ENCODE measurements at places on chromosomes 2 and 18. TPM values are rescaled to one million over a fixed set of nuclear protein-coding genes. Genes with fewer than 3 reads are reported as not detected.

DNA sequence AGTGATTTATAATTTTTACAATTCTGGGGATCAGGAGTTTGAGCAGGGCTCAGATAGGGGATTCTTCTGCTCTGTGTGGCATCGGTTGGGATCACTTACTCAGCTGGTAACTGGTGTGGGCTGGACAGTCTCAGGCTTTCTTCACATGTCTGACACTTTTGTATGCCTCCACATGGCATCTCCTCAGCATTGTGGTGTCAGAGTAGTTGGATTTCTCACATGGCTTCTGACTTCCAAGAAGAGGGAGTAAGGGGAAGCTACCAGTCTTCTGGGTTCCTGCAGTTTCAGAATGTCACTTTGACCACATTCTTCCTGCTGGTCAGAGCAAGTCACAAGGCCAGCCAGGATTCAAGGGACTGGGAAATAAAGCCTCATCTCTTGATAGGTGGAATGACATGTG is 55.6 kb downstream of the NCOA1 start:
- DNase-seq = no peak

DNA sequence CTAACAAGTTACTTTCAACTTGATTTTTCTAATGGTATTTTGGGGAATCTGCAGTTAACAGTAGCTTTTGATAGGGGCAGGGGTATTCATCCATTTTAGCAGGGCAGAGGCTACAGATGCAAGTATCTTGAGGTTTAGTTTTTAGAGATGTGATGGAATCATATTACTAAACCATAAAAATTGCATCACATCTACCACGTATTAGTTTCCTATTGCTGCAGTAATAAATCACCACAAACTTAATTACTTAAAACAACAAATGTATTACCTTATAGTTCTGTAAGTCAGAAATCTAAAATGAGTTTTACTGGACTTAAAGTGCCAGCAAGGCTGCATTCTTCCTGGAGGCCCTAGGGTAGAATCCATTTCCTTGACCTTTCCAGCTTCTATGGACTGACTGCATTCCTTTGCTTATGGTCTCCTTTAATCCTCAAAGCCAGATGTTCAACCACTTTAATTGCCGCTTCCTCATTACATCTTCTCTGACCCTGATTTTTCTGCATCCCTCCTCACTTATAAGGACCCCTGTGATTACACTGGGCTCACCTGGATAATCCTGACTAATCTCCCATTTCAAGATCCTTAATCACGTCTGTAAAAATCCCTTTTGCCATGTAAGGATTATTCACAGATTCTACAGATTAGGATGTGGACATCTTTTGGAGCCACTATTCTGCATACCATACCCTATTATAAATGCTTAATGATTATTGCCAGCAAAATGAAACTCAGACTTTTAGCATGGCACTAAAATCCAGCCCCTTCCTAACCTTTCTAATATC is 21.9 kb upstream of the EXOC6B start:
- no peak for DNase-seq

DNA sequence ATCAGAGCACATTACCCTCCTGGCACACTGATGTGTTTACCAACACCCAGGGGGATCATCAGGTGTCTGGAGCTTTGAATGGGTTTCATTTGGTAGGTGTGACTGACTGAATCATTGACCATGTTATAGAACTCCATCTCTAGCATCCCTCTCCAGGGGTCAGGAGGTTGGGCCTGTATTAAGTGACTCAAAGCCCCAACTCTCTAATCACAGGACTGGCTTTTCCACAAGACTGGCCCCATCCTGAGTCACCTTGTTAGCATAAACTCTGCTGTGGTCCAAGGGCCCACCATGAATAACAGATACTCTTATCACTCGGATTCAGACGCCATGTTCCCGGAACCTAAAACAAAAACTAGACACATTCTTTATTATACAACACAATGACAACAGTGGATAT is 125.9 kb upstream of the NDUFV2 start:
- no peak for DNase-seq

GRCh38 chr2:54632733-54633692 is 90.4 kb upstream of the EML6 start:
- DNase-seq = no peak

DNA sequence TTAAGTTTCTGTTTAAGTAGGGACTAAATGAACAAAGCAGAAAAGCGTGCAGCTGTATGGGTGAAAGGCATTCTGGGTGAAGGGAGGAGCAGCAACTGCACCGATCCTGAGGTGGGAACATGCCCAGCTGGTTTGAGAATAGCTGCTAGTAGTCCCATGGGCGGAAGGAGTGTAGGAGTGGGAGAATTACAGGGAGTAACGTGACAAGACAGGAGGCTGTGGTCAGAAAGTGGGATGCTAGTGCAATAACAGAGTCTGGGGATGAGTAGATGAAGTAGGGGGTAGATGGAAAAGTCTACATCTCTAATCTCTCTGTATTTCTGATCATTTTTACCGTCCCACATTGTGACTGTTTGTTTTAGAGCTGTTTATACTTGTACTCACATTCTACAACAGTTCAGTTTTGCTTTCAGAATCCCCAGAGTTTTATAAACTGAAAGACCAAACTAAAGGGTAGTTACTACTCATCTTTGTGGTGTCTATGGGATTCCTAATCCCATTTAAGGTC is 118.9 kb downstream of the LCLAT1 start:
- DNase-seq = peak; percentile 28

- DNase-seq = no peak
Observed at GRCh38 chr18:47585914-47586313, 334.5 kb upstream of the SKOR2 start.

DNA sequence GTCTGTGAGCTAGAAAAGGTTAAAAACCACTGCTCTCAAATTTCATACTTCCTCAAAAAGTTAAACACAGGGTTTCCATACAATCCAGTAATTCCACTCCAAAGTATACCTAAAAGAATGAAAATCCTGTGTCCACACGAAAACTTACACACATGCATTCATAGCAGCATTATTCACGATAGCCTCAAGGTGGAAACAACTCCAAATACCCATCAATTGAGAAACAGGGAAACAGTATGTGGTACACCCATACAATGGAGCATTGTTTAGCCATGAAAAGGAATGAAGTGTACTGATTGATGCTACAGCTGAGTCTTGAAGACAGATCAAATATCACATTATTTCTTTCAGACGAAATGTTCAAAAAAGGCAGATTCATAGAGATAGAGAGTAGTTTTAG is 36.7 kb downstream of the UXS1 start:
- DNase-seq = no peak

- no peak for DNase-seq
Observed at GRCh38 chr18:34352385-34353163, 127.9 kb upstream of the NOL4 start.

- no peak for DNase-seq
Observed at GRCh38 chr2:216653093-216653799, 20.0 kb downstream of the IGFBP2 start.

DNA sequence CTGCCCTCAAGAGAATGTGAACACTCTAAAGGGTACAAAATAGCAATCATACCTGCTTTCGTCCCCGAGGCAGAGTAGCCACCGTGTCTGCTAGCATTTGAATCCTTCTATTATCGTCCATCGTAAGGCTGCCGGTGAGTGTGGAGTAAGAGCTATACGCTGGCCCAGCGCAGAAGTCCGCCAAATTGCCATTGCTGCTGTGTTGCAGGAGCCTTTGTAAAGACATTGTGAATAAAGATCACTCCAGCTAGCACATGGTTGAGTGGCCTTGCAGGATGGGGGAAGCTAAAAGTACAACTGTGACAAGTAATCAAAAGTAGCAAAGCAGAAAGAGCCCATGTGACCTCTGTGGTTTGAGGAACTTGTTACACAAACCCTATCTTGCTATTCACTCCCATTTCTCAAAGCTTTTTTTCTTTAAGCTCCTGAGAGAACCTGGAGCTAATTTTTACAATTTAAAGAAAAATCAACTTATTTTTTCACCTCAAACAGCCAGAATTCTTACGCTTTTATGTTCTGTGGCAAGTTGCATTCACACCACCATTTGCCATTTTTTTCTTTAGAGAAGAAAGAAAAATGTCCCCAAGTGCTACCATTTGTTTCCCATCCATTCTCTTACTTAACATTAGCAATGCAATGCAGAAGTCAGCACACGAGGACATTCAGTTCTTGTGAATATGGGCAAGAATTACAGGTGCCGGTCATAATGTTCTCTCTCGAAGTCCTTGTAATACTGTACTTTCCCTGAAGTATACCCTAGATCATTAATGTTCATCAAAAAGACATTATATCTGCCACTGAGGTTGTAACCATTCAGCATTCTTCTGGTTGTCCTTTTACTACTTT is at the start of gene CYTIP:
TSS of gene CYTIP (minus strand) at position 295 of the 846 bp plus-strand sequence. CDS start at position 226, 69 bp downstream.
- peak; percentile 24 for DNase-seq

GRCh38 chr2:220949466-220949865 is 622.6 kb downstream of the EPHA4 start:
- no peak for DNase-seq

GRCh38 chr18:46411867-46412690 is 244.9 kb downstream of the LOXHD1 start:
- DNase-seq = peak; percentile 67

- DNase-seq = no peak
Observed at GRCh38 chr2:46333912-46334311, 36.7 kb downstream of the EPAS1 start.

GRCh38 chr2:113157118-113157896 is 16.5 kb upstream of the PSD4 start:
- peak; percentile 39 for DNase-seq

GRCh38 chr18:31209041-31209440 is 46.4 kb upstream of the DSC1 start:
- DNase-seq = no peak

- no peak for DNase-seq
Observed at GRCh38 chr2:166239548-166239947, 111.7 kb upstream of the SCN1A start.

DNA sequence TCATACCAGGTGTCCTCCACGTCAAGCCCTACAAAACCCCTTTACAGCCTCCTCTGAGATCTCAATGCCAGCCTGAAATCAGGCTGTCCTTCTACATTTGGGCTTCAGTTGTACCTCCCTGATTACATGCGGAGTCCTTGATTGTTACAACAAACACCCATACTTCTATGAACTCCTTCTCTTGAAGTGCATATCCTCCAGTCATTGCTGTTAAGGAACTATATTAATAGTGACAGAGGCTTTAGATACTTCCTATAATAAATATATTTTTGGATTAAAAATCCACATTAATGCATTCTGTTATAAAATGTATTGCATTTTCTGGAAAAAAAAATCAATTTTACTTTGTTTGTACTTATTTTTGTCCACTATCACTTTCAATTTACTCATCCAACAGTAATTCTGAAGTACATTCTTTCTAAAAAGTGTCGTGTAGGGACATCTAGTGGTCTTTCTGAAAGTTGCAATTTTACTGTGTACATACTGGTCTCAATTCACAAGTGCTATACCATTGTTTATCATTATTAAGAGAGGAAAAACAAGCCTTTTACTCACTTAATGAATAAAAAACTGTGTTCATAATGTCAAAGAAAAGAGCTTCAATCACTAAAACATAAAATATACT is 316.4 kb downstream of the DSEL start:
- no peak for DNase-seq

DNA sequence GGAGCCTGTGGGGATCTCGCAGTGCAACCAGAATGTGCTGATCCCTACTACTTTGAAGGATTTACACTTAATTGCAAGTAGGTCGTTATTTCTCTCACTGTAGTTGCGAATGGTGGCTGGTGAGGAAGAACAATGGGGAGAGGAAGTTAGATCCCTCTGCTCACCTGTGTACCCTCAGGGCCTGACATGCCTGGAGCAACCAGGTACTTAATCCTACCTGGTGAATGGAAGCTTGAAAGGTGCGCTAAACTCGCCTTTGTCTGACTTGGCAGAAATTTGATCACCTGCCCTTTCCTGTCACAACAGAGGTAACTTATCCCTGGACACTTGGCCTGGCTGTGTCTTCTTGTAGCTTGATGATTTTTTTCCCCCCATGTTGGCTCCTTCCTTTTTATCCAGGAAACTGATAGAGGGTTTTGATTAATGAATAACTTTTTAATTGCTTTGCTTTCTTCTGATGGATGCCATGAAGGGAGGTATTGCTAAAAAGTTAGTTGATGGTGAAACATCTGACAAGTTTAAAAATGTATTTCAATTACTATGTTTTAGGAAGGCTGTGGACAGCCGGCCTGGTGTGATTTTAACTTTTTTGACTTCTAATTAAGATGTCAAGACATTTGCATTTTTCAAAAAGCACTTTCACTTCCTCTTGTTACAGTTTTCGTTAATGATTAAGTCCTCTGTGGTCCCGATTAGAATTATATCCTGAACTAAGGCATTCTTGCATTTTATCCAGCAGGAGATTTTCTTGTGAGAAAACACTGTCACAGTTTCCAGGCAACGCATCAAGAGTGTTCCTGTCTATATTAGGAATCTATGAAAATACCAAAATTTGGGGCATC is 9.2 kb downstream of the SGPP2 start:
- no peak for DNase-seq

GRCh38 chr2:192010073-192010472 is 163.2 kb upstream of the CAVIN2 start:
- DNase-seq = no peak

The SGPP2 gene
- total RNA-seq = 30.6 TPM

The FAM124B gene
- 1.2 TPM for total RNA-seq

The AQP12A gene
- not detected for total RNA-seq

The PRKAG3 gene
- total RNA-seq = 0.12 TPM

The NEU2 gene
- not detected for total RNA-seq

The RAMP1 gene
- total RNA-seq = 151 TPM

Data from left ventricle myocardium superior (tissue), 1 donor.